ENCODE measurements at places on chromosomes 7 and 10.

- DNase-seq = no peak
Observed at GRCh38 chr7:18497082-18497481, 1.5 kb downstream of the HDAC9 start.

DNA sequence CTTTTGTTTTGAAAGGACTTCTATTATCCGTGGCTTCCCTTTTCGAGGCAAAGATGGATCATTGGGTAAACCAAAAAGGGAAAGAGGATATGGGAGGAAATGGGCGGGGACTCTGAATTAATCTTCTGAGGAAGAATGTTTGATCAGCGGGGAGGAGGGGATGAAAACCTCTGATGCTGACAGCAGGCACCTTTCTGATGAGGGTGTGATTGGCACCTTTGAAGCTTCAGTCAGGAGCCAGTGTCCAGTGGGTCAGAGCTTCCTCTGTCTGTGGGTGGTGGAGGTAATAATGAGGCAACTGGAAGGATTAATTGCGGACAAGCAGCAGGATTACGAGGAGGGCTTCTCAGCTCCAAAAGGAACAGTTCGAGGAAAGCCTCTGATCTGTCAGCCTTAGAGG, 877.6 kb downstream of the LRMDA start:
- no peak for DNase-seq

DNA sequence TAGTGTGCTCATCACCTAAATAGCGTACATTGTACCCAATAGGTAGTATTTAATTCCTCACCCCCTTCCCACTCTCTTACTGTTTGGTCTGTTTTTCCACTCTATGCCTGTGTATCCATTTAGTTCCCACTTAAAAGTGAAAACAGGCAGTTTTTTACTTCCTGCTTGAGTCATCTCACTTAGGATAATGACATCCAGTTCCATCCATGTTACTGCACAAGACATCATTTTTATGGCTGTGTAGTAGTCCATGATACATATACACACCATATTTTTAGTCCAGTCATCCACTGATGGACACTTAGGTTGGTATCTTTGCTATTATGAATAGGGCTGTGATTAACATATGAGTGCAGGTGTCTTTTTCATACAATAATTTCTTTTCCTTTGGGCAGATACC, 10.1 kb downstream of the STK17A start:
- no peak for DNase-seq

GRCh38 chr7:92639213-92639896, 49.2 kb upstream of the FAM133B start:
- DNase-seq = no peak

DNA sequence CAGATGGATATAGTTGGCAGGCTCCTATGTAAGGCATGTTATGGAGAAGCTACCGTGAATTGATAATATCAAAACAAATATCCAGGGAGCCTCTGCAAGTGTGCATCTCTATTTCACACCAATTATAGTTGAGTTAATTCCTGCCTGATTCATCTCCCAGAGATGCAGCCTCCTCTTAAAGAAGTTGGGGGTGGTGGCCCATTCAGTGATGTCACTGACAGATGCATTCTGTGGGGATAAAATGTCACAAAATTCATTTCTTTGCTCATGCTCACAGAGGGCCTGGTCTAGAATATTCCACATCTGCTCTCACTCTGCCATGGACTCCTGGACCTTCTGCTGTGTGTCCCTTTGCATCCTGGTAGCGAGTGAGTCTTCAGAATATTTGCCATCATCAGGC, 189.1 kb upstream of the PRSS1 start:
- no peak for DNase-seq

GRCh38 chr7:41130561-41131236, 572.2 kb downstream of the INHBA start:
- DNase-seq = no peak

GRCh38 chr10:129532838-129533237, 65.8 kb downstream of the MGMT start:
- DNase-seq = no peak

DNA sequence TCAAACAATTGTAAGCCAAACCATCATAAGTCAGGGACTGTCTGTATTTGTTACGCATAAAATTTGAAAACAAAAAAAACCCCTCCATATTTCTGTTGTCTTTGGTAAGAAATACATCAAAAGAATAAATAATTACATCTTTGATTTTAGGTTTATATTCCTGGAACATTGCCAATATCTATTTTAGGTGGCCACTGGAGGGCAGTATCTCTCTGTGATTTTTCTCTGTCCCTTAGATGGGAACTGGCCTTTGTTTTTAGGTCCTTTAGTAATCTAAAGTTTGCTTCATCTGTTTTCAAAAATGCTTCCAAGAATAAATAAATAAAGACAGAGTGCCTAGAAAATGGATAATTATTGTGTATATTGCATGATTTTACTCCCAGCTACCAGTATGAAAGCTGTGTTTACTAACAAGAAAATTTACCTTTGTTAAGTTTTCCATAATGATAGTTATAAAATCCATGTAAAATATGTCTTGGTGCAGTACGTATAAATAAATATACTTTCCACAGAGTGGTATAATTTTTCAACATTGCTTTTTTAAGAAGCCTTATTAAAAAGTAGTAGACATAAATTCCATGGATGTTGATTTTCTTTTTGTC, 64.2 kb downstream of the PHYHIPL start:
- DNase-seq = no peak

Measured in hepatic stellate cell (primary cell).